Liver (tissue), 10 donors: ENCODE measurements at places on chromosomes 4 and X.

DNA sequence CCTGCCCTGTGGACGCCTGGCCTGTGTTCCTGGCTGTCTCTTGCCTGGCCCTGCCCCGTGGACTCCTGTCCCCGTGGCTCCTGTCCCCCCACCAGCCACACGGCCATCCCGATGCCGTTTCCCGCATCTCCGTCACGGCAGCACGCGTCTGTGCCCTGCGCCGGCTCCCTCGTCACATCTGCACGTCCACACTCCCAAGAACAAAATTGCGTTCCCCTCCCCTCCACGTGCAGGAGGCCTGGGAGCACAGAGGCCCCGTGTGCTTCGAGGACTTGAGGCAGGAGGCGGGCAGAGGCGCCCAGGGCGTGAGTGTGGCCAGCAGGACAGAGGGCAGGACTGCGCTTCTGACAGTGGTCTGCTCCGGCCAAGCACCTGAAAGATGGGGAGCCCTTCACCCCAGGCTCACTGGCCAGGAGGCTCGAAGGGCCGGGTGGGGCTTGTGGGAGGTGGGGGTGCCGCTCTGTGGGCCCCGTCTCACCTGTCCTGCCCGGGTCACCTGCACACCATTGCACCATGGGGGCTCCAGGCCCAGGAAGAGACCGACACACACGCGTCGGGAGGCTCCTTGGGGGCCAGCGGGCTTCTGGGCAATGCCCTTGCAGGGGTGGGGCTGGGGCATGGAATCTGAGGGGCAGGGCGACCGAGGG is 17.3 kb downstream of the FGFRL1 start:
- no peak for DNase-seq

GRCh38 chrX:47390780-47391179 is 20.4 kb downstream of the ZNF157 start:
- no peak for DNase-seq

DNA sequence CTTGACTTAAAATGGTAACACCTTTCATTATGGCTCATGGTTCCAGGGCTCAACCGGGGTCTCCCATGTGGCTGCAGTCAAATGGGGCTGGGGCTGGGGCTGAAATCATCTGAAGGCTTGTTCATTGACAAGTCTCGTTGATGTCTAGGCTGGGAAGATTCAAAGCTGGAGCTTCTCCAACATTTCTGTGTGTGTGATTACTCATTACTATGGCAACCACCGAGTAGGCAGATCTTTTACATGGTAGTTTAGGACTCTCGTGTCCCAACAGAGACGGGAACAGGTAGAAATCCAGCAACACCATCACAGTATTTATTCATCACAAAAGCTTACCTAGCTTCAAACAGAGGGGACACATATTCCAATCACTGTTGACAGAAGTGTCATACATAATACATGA is 7.8 kb downstream of the YTHDC1 start:
- DNase-seq = no peak

DNA sequence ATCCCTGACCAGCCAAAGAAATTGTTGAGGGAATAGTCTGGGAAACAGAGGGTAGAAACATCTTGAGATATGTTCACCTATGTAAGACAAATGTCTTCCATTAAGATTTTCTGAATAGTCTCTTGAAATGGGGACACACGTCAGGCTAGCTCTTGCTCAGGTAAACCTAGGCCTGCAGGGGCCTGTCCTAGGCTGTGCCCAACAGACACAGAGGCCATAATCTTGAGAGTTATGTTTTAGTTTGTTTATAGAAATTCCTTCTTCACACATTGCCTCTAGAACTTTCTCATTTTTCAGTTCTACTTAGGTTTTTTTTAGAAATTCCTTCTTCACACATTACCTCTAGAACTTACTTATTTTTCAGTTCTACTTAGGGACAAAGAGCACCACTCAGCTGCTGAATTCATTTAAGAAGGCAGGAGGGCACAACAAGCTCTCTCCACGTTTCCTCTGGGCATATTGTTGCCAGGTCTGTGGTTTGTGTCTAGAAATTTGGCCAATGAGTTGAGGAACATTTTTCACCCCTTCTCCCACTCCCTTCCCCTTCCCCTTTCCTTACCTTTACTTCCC is 94.9 kb downstream of the ARHGAP24 start:
- no peak for DNase-seq

DNA sequence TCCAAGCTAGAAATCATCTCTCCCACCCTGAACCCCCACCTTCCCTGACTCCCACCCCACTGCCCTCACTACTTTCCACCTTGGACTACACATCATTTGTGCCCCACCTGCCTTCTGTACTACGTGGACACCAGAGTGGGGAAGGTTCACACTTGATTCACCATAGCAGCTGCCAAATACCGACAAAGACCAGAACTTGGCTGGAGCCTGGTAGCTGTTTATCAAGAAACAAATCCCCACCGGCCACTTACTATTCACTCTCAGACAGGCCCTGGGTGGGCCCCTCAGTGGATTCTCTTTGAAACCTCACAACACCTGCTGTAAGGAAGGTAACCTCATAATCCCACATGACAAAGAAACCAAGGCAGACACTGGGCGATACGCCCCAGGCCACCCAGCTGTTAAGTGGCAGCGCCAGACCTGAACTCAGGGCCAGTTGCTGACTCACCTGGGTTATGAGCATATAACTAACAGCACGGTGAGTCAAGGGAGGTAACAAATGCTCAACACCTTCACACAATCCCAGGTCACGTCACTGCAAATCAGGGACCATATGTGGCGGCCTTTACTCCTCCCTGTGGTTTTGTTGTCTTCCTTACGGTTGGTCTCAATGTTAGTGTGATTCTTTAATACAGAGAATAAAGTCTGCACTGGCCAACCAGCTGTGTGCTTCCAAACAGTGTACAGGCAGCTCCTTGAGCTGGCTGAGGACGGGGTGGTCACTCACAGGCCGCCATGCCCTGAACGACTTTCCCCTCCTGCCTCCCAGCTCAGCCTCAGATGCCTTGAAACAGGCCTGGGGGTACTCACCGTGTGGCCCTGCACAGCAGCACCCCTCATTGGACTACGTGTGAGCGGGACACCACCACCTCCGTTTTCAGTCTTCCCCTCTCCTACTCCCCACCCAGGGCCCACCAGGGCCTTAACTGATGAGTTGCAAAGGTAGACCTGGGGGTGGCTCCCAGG is 7.5 kb downstream of the WDR1 start:
- DNase-seq = no peak

GRCh38 chr4:120078216-120078615 is 11.6 kb upstream of the MAD2L1 start:
- no peak for DNase-seq

DNA sequence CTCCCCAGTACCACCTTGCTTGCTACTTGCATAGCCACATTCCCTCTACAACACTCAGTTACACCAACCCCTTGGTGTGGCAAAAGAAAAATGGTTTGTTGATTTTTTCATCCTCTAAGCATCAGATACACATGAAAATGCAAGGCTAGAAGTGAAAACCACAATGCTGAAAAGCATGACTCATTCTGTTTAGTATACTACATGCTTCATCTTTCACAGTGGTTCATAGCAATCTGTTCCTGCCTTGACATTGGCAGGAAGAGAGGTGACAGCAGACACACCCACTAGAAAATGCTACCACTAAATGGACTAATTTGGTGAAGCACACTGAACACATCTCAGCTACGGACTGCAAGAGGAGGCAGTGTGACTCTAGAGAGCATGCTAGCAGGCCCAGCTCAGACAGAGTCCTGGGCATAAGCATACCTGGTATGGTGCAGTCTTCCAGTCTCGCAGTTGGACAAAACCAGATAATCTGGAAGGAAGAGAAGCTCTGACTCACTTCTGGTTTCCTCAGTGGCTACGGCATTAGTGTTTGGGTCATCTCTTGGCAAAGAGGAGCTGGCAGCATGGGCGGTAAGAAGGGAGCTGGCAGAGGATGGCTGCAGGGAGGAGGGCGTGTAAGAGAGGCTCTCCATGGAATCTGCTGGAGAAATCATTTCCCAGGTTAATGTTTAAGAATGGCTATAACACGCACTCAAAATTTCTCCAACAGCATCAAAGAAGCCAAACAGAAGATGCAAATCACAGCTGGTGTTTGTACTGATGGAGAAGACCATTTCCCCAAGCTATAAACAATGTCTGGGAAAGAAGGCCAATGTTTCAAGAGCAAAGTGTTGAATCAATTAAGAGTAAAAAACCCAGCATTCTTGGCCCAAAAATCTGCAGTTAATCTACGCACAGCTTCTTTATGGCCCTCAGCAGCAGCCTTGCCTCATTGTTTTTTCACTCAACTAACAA is 37.8 kb downstream of the GAB3 start:
- no peak for DNase-seq

DNA sequence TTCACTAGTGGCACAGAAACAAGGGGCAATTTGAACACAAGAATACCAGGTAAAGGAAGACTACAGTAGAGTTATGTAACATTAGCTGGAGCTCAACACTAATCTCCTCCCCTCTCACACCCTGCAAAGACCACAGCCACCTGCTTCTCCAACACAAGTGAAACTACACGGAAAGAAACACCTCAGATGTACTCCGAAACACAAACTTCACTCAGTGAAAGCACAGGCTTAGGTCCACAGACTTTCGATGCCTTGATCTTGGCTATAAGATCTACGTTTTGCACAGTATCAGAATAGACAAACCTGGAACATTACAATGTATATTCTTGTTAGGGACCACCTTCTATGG is 7.6 kb downstream of the ACSL1 start:
- DNase-seq = no peak

- no peak for DNase-seq
Measured at GRCh38 chr4:95869961-95870500, 30.1 kb downstream of the PDHA2 start.

DNA sequence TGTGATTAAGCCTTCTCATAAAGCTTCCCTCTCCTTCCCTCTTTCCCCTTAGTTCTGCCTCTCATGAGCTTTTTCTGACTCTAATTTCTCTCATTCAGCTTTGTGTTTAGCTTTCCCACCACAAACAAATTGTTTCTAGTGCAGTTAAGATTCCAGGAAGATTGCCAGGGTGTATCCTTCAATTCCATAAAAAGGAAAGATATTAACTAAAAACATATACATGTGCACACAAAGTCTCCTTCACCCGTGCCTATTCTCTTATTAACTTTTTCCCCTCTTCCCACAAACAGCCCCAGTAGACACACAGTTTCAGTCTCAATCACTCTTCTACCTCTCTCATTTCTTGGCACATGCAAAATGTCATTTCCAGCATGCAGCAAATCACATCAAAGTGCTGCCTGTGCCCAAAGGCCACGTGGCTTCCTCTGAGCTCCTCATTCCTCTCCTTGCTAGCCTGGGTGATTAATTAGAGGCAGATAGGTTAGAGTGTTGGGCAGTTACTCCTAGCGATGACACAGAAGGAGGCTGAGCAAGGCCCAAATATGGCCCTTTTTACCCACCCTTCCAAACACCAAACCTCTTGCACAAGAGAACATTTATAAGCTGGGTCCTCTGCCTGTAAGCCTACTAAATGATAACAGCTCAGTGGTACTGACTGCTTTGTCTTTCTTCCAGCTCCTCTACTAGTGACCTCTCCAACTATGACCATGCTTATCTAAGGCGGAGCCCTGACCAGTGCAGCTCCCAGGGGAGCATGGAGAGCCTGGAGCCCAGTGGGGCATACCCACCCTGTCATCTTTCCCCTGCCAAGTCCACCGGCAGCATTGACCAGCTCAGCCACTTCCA is 159.6 kb downstream of the SOWAHB start:
- DNase-seq = no peak

DNA sequence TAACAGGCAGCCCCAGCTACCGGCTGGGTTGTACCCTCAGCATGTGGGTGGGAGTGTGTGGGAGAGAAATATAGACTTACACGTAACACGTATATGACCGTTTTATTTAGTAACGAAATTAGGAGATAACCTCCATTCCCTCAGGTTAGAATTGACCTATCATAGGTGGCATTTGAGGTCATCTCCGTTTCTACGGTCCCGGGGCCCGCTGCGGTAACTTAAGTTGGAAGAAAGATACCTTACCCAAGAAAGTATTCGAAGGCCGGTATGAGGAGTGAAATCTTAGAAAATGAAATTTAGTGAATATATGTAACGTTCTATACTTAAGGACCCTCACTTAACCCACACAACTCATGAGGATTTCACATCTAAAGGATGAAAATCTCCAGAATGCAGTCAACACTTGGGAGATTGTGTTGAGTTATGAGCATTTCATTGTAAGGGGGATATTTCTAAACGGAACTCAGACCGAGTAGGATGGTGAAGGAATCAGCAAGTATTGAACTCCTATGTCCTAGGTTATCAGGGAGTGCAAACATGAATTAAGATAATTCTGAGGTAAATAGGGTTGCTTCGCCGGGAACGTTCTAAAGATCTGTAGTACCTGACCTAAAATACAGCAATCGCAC is 891 bp downstream of the CISD2 start:
- no peak for DNase-seq

DNA sequence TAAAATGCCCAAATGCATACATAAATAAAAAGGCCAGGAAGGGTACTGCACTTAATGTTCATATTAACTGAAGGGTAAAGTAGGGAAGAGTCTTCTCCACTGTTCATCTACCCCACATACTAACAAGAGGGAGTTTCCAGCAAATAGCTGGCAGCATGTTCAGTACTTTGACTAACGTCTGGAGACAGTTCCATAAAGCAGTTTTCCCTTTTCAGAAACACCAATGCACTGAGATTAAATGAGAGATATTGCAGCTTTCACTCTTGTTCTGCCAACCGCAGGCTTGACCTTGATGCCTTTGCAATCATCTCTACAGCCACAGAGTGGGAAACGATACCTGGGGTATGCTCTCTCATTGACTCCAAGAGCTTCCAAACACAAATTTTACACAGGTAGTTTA is 2123.1 kb upstream of the TENM3 start:
- no peak for DNase-seq

DNA sequence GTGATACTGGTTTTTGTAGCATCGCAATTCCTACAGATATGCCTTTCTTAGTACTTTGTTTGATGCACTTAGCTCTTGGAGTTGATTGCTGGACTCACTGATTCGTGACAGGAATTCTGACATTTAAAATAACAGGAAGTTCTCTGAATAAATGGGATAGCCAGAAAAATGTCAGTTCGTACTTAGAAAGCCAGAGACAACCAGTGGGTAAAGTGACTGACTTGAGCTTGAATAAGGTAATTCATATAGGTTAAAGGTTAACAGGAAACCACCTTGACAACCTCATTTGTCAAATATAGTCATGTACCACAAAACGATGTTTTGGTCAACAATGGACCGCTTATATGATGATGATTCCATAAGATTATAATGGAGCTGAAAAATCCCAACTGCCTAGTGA is 181.4 kb downstream of the RPA4 start:
- DNase-seq = no peak

GRCh38 chr4:25356068-25356467 is 21.0 kb upstream of the ANAPC4 start:
- DNase-seq = no peak

- DNase-seq = no peak
Measured at GRCh38 chr4:87975466-87975865, at the start of gene SPP1. Gene SPP1 (plus strand): TSS chr4:87975714. CDS start chr4:87976896, 1,182 bp downstream.

DNA sequence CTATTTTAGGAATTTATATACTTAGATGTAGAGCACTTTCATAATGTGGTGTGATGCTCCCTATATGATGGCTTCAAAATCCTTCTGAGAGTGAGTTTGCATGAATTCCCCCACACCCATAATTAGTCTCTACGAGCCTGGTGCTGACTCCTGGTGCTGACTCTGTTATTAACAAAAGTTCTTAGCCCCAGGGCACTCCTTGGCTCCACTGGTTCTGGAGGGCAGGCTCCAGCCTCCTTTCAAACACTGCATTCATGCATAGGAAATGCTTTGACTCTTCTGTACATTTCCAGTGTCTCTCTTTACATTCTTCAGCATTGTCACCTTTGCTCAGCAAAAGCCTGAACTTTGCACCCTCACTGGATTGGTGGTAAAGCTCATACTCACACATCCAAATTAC is 64.0 kb downstream of the LNX1 start:
- no peak for DNase-seq
